ENCODE measurements at places on chromosomes 5 and 9. TPM values are rescaled to one million over a fixed set of nuclear protein-coding genes. Genes with fewer than 3 reads are reported as not detected.

DNA sequence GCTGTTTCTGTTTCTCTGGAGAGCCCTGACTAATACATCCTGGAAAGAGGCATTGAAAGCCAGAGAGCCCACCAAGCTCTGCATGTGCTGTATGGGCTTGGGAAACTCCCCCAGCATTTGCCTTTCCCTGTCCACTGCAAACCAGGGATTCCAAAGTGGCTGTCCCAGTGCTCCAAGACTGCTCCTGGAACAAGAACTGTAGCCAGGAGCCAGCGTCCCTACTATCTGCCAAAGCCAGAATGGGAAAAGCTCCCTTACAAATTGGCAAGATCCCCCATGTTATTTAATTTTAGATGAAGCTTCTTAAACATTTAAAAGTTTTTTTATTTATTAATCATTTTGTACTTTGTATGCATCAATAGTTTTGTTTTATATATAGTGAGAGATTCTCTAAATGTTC is 263.2 kb downstream of the GABRB2 start:
- DNase-seq, result no peak

- DNase-seq, result no peak
Observed at GRCh38 chr5:8686707-8687106, 817.8 kb downstream of the MTRR start.

DNA sequence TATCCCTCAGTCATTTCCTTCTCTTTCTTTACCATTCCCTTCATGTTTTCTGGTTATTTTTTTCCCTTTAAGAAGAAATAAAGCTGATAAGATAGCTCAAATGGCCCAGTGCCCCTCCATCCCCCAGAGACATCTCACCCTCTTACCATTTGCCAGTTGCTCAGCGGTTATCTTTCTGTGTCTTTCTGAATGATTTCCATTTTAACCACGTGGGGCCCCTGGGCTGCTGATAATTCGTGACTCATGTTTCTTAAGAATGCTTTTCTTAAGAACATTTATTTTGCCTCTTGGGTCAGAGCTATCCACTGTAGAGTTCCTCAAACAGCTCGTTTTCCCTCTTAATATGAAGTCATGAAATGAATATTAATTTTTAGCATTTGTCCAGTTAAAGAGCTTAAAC is 147.8 kb downstream of the MAST4 start:
- DNase-seq, result peak; percentile 8

DNA sequence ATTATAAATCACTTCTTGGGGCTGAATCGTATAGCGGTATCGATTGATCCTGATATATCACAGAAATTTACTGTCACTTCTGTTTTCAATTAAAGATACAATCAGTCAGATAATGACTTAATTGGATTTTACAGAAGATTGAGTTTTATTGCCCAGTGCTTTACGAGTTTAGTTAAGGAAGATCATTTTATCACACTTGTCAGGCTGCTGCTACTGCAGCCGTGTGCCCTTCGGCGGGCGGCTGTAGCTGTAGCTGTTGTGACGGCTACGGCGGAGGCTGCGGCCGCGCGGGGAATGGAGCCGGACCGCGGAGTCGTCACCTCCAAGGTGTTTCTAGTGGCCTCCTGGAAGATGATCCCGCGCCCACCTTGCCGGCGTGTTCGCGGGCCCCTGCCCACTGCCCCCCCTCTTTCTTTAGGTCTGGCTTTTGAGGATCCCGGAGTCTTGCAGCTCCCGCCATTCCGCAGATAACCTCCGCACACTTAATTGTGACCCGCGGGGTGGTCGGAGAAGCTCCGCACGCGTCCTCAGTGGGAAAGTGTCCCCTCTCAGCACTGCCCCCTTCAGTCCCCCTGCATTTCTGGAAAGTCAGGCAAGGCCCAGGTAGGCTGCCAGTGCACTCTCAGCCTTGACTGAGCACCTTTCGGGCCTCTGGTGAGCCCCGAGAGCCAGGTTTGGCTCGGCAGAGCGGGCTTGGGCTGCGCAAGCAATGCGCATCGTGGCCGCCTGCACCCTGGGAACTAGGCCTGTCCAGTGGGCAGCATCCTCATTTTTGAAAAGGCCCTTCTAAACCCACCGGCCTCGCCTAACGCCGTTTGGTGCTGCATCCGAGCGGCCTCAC is 6.9 kb upstream of the DMRT3 start:
- DNase-seq, result no peak

DNA sequence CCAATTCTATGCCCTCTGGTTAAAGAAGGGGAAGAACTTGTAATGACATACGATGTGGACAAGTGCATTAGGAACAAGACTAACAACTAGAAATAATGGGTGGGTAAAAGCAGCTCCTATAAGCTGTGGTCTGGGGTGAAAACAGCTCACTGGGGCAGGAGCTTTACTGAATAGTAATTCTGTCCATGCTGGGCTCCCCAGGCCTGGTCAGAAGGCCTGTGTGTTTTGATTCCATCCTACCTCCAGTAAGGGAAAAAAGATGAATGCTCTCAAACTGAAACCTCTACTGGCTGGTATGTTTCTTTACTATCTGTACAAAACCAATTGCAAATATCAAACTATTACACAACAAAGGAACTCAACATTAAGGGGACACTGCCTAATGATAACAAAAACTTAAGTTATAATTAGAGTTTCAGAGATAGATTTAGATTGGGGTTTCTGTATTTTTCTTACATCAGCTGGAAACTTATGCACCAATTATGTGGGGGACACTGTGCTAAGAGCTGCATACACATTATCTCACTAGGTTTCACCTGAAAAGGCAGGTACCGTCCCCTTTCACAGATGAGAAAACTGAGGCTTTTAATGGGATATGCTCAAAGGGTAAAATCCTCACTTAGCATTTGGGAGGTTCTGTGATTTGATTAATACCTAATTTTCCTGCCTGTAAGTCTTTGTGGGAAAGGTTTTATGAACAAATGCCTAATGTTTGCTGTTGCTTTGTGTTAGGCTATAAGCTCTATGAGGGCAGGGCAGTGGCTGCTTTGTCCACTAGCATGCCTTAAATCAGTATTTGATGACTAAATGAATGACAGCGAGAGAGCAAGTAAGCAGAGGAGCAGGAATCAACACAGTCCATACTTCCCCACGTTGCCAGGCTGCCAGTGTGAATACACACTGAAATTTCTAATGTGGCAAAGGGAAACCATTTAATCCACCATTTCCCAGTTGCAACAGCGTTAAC is 53.6 kb downstream of the ELL2 start:
- DNase-seq, result no peak

DNA sequence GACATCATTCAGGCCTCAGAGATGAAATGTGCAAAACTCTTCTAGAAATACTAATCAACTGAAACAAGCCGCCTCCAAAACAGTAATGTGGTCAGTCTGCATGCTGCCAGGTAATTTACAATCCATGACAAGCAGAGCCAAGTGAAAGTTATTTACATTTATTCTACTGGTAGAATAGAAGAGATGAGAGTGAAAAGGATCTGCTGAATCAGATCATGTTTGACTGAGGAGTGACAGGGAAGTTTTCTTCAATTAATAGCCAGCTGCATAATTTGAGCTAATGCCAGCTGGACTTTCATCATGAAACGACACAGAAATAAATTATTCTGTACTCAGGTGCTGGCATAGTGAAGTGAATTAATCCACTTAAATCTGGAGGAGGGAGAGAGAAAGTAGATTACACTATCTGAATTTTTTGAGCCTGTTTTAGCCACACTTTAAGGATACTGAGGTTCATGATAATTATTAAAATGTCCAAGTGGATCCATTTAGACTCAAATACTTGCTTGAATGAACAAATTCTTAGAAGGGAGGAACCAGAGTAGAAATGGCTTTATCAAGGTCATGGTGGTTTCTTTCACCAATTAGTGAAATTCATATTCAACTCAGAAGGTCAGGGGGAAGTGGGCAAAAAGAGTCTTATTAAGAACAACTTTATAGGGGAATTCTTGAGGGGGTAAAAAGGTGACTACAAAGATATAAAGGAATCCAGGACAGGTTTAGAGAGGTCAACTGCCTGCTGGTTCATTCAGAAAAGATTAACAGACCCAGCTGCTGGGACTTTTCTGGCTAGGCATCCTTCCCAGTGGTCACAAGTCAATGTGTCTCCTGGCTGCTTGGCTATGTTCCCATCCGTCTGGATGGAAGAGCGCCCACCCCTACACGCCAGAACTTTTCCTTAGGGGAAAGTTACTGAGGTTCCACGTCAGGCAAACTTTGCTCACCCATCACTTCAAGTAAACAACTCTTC is 350.4 kb downstream of the PDE4D start:
- no peak for DNase-seq

DNA sequence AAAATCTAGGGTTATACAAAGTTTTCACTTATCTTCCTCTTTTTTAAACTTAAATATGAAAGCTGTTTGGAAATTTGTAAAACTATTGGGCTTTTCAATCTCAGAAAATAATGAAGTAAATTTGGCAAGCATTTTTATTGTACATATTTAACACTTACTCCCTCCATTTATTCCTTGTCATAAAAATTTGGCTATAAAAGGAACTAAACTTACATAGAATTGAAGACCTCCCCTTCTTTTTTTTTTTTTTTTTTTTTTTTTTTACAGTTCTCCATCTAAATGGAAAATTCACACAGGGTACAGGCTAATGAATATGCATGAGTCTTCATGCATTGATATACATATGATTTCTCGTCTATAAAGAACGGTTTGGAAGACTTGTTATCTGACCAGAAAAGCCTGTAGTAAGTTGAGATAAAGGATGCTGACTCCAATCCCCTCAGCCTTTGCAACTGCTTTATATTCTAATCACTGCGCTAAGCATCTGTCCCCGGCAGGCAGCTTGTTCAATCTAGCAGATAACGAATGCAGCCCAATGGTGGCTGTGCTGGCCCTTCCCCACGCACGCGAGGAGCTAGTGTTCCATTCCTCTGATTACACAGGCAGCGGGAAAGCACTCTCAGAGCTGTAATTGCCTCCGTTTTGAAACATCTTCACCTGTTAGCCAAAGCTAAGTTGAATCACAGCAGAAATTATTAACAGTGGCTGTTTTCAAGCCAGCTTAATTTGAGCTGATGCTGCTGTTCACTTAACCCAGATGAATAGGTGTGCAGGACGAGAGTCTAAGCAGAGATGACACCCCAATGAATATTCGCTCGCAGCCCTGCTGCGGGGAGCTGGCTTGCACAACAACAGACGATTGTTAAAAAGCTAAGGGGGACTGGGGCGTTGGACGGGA is 453.8 kb upstream of the ZNF608 start:
- no peak for DNase-seq

DNA sequence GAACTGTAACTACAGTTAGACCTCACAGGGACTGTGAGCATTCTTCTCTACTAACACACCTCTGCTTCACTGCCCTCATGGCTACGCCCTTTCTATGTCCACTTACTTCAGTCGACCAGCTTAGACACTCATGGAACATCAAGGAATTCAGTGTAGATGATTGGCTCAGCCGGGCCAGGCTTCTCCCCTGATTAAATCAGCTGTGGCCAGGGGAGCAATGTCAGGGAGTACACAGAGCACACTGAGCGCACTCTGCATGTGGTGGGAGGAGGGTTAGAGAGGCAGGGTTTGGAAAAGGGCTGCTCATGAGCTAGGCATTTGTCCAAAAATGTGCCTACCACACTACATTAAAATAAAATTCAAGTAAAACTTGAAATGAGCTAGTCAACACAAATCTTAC is 400.5 kb downstream of the ARRDC3 start:
- DNase-seq, result no peak

DNA sequence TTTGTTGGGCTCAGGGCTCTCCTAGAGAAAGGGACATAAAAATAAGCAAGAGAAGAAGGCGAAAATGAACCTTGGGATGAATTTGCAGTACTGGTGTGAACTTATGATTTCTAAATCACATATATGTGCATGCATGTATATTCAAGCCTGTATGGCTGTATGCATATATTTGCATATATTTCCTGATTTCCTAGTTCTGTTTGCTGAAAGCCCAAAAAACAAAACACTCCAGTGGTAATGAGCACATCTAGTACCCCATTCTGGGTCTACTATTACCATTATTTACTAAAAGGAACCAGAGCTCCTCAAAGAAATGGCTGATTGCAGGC is 7.3 kb downstream of the ZFP62 start:
- no peak for DNase-seq

DNA sequence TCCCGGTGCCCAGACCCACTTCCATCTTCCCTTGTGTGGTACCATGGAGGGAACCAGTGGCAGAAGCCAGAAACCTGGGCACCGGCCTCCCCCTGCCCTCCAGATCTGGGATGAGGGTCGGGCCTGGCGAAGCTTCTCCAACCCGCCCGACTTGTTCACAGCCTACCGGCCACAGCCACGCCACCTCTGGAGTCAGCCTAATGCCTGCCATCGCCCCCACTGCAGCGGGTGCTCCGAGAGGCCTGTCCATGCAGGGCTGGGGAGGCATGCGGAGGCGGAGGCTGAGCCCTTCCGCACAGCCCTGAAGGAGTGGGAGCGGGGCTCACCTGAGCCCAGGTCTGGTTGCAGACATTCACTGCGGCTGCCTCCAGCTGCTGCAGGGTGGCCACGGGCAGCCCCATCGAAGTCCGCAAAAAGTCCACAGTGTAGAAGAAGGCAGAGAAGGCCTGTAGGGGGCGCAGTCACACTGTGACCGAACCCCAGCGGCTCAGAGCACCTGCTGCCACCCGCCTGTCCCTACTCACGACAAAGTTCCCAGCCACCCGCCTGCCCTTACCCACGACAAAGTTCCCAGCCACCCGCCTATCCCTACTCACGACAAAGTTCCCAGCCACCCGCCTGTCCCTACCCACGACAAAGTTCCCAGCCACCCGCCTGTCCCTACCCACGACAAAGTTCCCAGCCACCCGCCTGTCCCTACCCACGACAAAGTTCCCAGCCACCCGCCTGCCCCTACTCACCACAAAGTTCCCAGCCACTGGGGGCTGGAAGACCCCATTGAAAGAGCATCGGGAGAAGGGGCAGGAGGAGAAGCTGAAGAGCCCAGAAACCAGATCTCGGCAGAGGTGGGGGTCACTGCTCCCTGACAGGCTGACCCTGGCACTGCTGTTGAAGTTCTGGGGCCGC is 3.8 kb upstream of the NPDC1 start:
- peak; percentile 88 for DNase-seq

DNA sequence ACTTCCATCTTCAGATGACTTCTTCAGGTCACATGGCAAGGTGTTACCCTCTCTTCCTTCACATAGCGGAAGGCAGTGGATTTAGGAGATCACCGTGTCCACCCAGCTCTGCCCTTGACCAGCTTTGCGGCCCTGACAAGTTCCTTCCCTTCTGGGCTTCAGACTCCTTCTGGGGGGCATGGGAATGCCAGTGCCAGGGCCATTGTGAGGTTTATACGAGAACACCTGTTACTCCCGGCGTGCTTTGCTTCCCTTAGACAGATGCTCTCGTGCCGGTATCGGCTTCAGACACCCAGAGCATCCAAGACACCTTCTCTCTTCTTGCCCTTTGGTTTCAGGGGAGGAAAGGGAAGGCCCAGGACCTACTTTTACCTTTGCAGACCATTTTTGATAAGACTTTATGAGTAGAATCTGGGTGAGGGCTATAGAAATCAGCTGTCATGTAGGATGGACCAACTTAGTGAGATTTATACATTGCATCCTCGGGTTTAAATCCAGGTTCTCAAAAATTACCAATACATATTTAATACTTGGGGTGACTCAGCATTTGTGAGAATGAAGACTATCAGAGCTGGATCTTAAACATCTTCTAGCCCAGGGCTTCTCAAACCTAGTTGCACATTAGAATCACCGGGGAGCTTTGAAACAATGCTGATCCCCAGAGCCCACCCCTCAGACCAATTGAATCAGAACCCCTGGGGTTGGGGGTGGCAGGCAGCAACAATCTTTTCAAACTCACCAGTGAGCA is 138.2 kb downstream of the MVB12B start:
- DNase-seq, result no peak

The EIF4E1B gene
- not detected for total RNA-seq

The FSTL4 gene
- total RNA-seq, result not detected
